ENCODE measurements at places on chromosomes 1 and 21.

DNA sequence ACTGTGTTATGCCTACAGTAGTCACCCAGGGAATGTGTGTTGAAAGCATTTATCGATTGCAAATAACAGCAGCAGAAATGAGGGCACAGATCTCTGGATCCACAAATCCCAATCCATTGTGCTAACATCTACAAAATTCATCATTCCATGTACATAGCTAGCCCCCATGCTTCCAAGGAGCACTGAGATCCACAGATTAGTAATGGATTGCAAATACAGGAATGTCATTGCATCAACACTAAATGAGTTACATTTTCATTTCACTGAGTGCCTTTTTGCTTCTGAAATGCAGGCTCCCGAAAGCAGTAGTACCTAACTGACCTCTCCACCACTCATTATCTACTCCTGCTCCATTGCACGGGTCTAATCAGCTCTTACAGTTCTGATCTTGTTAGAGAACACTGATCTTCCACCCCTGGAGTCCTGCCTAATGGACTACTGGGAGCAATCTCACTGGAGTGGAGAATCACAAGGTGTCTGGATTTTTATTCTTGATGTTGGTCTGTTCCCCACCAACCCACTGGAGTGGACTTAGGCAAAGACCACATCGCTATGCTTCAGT is 30.5 kb downstream of the ASTN1 start:
- DNase-seq, result no peak

GRCh38 chr1:101410048-101410878 is 173.4 kb downstream of the S1PR1 start:
- no peak for DNase-seq

DNA sequence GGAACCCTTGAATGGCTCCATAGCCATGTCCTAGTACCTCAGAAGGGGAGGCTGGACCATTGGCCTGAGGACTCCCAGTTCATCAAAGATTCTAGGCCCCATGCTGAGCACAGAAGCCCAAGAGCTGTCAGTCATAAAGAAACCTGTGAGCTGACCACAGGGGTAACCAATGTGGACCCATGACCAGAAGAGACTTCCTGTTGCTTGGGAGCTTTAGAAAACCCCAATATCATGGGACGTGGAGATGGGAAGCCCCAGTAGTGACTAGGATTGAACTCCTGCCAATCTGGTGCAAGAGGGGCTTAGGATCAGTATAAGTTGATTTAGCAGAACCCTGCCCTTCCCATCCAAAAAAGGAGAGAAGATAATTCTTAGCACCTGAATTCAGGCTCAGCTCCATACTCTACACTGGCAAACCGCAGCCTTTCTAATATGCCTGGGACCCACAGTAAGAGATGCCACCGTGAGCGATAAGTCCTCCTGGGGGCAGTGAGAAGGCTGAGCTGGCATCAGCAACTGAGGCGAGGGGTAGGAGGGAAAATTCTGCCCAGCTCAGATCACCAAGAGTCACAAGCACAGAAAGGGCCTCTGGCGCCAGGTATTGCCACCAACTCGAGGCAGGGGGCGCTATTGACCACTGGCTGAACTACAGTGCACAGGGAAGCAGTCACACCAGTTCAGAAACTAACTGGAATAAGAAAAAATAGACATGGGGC is 108.9 kb downstream of the CAPN8 start:
- no peak for DNase-seq

GRCh38 chr1:19169642-19170041 is 40.4 kb downstream of the UBR4 start:
- DNase-seq, result no peak

- no peak for DNase-seq
Measured at GRCh38 chr21:43585924-43586413, 73.3 kb downstream of the HSF2BP start.

- no peak for DNase-seq
Measured at GRCh38 chr1:3535732-3536131, 75.6 kb downstream of the MEGF6 start.

GRCh38 chr1:37533317-37534093 is 18.9 kb upstream of the MEAF6 start:
- no peak for DNase-seq

GRCh38 chr1:240244968-240245628 is 153.4 kb downstream of the FMN2 start:
- DNase-seq, result no peak

DNA sequence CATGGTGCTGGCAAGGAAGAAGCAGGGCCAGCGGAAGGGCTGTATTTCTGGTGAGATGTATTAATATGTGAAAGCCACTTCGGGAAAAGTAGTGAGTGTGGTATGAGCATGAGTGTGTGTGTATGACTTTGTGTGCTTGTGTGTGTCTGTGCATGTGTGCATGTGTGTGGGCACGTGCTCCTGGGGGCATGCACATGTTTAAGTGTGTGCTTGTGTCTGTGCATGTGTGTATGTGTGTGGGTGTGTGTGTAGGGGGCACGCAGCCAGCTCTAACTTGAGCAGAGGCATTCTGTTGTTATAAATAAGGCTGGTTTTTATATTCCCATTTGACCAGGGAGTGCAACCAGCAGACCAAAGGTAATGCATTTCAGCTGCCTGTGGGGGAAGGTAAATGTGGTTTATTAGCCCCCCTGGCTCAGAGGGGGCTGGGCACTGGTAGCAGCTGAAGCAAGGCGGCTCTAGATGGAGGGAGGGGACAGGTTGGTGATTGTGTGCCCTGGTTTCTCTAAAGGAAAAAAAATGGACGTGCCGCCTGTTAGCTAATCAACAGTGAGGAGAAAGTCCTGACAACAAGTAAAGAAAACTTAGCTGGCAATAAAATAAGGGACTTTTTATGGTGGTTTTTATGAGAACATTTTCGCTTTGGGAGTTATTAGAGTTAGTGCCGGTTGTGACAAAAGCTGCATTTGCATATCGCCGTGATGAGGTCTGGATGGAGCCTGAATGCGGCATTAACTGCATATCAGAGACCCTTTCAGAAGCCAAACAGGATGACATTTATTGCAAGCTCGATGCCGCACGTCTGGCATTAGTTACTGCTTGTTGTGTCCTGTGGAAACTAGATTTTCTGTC is 180.1 kb downstream of the CAMTA1 start:
- no peak for DNase-seq

GRCh38 chr1:32957017-32957416 is 7.6 kb downstream of the RNF19B start:
- no peak for DNase-seq

DNA sequence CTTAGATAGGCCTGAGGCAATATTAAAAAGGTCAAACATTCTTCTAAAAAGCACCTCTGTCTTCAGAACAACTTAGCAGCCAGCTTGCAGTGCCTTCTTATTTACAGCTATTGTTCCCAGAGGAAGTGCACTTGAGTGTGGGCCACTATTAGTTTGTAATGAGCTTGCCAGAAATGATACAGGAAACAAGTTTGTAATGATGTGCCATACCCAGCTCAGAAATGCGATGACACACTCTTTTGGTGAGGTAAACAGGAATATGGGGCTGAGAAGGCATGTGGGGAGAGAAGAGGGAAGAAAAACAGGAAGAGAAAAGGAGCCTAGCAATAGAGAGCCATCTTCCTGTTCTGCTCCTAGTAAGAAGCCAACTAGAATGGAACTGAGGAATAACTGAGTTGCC is 295.4 kb downstream of the AGBL4 start:
- no peak for DNase-seq

GRCh38 chr1:155010211-155010918 is 7.8 kb downstream of the ZBTB7B start:
- DNase-seq, result no peak

DNA sequence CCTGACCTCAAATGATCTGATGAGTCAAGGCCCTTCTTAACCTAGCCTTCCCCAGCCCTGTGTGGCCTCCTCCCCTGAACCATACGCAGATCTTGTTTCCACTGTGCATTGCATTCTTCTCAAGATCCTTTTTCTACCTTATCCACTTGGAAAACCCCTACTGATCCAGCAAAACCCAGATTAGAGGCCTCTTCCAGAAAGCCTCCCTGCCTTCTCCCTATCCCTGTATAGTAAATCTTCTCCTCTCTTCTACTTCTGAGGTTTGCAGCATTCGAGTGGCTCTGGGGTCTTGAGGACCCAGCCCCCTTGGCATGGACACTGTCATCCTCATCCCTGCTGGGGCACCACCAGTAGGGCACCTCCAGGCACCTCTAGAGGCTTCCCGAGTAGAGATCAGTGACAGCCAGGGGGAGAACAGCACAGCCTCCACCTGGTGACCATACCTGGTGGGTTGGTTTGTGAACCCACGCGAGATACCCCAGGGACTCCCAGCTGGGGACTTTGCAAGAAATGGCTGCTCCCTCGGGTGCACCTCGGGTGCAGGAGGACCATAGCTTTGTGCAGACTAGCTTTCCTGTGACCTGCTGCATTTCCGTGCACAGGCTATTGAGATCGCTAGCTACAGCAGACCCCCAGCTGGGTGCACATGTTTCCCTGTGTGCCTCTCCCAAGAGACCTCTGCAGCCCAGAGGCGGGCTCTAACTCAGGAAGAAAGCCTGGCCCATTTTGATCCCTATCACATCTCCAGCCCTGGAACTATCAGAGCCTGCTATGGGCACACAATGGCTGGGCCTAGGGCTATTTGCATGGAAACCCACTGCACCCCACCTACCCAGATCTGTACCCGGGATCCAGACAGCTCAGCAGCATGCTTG is 34.2 kb downstream of the MATN1 start:
- DNase-seq, result no peak

DNA sequence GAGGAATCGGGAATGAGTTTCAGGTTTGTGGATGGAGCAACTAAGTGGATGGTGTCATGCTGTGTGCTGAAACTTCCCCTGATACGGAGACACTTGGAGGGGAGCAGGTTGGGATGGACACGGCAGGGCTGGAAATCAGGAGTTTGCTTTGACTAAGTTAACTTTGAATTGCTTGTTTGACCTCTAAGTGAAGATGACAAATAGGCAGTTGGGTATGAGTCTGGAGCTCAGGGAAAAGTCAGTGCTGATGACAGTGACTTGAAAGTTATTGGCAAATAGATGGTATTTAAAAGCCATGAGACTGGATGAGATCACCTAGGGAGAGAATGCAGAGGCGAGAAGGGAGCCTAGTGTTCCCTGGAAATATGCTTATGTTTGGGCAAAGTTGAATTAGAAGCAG is 12.8 kb upstream of the ZSCAN20 start:
- no peak for DNase-seq

DNA sequence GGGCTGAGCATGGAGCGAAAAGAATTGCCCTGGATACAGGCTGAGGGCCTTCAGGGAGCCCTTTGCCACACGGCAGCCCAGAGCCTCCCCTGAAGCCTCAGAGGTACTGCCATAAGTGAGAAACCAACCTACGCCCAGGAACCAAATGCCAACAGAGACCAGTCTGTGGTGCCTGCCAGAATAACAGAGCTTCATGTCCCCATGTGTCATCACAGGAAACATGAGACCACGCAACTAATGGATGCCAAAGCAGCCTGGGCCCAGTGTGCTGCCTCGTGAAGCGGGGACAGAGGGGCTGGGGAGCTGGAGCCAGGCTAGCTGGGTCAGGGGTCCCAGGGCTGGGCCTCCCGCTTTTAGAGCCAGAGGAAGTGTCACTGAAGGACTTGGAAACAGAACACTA is 18.7 kb upstream of the STUM start:
- no peak for DNase-seq

- no peak for DNase-seq
Measured at GRCh38 chr1:85158910-85159309, 41.9 kb downstream of the SYDE2 start.

DNA sequence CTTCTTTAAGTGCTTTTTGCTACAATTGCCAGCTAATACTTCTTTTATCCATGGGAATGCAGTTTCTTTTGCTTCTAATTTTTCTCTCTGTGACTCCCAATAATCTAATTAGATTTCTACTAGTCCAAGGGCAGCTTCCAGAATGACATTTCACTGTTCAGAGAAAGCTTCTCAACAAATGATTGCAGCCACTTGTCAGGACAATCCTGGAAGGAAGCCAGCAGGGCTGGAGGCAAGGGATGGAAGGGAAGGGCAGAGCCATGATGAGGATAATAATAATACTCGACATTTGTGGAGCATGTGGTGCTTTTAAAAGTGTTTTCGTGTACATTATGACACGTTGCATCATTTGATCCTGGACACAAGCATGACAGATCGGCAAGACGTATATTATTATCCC is 19.4 kb downstream of the F11R start:
- no peak for DNase-seq

GRCh38 chr1:157820299-157820698 is 379 bp upstream of the FCRL1 start:
- DNase-seq, result no peak

- no peak for DNase-seq
Measured at GRCh38 chr21:45573452-45574035, 31.3 kb upstream of the SLC19A1 start.

DNA sequence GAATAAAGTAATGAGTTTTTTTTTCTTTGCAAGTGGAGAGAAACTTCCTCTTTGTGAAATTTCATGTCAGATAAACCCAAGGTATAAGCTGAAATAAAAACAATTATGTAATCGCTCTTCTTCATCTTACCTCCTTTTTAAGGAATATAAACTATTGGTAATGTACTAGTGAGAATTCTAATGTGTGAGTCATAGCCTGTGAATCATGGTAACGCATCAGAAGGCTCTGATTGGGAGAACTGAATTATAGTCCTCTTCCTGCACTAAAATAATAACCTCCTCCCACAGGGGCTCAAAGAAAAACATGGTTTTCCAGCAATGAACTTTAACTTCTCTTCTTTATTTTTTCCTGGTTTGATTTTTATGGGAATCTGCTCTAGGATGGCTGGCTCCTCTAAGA is 57.1 kb upstream of the COX20 start:
- no peak for DNase-seq

- no peak for DNase-seq
Measured at GRCh38 chr1:14713077-14713476, 114.6 kb downstream of the KAZN start.

- DNase-seq, result no peak
Measured at GRCh38 chr1:84242641-84243040, 58.9 kb upstream of the SAMD13 start.

DNA sequence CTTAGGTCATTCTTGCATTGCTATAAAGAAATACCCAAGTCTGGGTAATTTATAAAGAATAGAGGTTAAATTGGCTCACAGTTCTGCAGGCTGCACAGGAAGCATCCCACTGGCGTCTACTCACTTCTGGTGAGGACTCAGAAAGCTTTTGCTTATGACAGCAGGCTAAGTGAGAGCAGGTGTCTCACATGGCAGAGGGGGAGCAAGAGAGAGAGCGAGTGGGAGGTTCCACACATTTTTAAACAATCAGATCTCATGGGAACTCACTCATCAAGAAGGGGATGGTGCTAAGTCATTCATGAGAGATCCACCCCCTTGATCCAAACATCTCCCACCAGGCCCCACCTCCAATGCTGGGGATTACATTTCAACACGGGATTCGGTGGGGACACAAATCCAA is 13.6 kb upstream of the RGS4 start:
- no peak for DNase-seq

GRCh38 chr1:21786640-21787039 is 3.7 kb upstream of the USP48 start:
- no peak for DNase-seq

DNA sequence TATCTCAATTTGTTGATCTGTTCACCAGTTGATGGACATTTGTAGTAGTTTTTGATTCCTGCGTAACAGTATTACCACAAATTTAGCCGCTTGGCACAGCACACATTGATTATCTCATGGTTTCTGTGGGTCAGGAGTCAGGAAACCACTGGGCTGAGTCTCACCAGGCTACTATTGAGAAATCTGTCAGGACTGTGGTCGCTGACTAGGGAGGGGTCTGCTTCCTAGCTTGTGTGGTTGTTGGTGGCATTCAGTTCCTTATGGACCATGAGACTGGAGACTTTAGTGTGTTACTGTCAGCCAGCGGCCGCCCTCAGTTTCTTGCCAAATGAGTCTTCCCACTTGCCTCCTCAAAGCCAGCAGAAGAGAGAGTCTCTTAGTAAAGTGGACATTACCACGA is 9.8 kb downstream of the PEX14 start:
- DNase-seq, result no peak

Measured in activated gamma-delta T cell (primary cell).